ENCODE measurements at places on chromosomes 2 and 18. TPM values are rescaled to one million over a fixed set of nuclear protein-coding genes. Genes with fewer than 3 reads are reported as not detected.

VIL1 gene
- total RNA-seq, result not detected

DNA sequence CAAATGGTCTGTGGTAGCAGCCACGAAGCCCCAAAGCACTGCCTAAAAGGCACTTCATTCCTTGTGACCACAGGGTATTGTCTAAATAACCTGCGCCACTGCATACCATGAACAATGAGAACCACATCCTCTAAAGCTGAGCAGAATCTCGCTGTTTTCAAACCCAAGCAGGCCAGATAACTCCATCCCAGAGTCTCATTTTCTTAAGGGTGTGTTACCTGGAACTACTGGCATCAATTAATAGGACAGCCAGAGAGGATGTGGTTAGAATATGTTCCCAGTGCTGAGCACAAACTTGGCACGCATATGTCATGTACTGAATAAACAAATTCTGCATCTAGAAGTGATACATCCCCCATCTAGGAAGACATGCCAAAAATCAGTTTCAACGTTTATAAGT is 13.0 kb downstream of the VPS4B start:
- no peak for DNase-seq
- no peak overlapping the region for H3K27ac ChIP-seq
- H3K4me1 ChIP-seq, result no peaks in the 10 kb centered on the region
- no peak overlapping the region for H3K4me3 ChIP-seq
- peaks cover 4% of the 10 kb centered on the region for H3K36me3 ChIP-seq
- H3K27me3 ChIP-seq, result no peaks in the 10 kb centered on the region

AMER3 gene
- not detected for total RNA-seq

EVA1A gene
- total RNA-seq, result 1.7 TPM

- DNase-seq, result no peak
- H3K27me3 ChIP-seq, result no peaks in the 10 kb centered on the region
- no peak overlapping the region for H3K4me3 ChIP-seq
These were observed 521.2 kb upstream of the FANCL start for GRCh38 chr2:58762176-58762781.

GRCh38 chr2:217742841-217743240 is 260.0 kb downstream of the TNS1 start:
- peaks cover 6% of the 10 kb centered on the region for H3K36me3 ChIP-seq
- H3K27me3 ChIP-seq, result no peaks in the 10 kb centered on the region
- H3K4me3 ChIP-seq, result no peak overlapping the region
- peaks cover 9% of the 10 kb centered on the region for H3K4me1 ChIP-seq

BUB1 gene
- total RNA-seq, result 0.84 TPM

Data from aorta (tissue), 5 donors.